Pulmonary artery endothelial cell (primary cell): ENCODE measurements at places on chromosomes 12 and 14.

- DNase-seq: no peak
Measured at GRCh38 chr12:123762715-123763052, 583 bp downstream of the DNAH10 start.

GRCh38 chr14:68307790-68308168 is 485.1 kb downstream of the ZFP36L1 start:
- DNase-seq: no peak

- no peak for DNase-seq
Measured at GRCh38 chr14:69096781-69097475, 56.0 kb downstream of the DCAF5 start.

GRCh38 chr14:55581342-55581771 is 1.4 kb downstream of the KTN1 start:
- DNase-seq: no peak

GRCh38 chr12:45336331-45336730 is 120.4 kb downstream of the ANO6 start:
- DNase-seq: no peak

GRCh38 chr12:123057513-123058265 is 77.2 kb downstream of the ARL6IP4 start:
- no peak for DNase-seq

DNA sequence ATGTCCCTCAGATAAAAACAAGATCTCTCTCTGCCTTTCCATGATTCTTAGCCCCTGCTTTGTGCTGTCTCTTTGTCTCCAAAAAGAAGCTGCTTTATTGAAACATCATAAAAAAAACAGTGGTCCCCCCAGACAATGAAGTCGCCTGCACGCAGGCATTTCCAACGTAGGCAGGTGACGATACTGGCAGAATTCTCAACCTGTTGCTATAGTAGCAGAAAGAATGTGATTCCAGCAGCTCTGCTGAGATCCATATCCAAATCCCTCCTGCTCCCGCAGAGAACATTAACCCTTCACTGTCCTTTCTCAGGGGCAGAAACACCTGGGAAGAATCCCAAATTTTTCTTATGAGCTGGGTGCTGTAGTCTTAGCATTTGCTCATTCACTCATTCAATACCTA is 84.8 kb downstream of the STON2 start:
- no peak for DNase-seq

- DNase-seq: no peak
Measured at GRCh38 chr12:3468329-3468728, 22.7 kb upstream of the PRMT8 start.

DNA sequence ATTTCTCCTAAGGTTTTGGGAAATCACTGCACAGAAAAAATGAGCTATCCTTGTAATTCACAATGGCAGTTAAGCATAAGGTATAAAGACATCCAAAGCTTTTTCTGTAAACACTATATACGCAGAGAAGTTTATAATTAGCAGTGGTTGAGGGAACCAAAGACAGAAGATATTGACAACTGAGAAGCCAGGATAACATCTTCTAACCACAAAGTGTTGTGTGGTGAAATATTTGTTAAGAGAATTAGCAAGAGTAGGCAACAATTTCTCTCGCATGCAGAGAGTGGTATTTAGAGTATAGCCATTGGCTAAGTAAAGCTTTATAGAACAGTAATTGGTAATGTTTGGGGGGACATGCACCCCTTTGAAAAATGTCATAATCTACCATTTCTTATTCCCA is 123.7 kb upstream of the USP15 start:
- no peak for DNase-seq

DNA sequence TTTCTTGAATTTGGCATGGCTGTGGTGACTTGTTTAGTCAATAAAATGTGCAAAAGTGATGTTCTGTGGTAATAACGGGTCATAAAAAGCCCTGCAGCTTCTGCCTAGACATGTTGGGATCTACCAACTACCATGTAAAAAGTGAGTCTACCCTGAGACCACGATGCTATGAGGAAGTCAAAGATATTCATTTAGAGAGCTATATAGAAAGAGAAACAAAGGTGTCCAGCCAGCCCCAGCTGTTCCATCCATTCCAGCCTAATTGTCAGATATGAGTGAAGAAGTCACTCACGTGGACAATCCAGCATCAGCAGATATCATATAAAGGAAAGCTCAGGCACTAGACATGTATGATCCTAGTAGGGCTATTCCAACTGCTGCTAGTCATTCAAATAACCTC is 117.2 kb upstream of the SSTR1 start:
- no peak for DNase-seq

DNA sequence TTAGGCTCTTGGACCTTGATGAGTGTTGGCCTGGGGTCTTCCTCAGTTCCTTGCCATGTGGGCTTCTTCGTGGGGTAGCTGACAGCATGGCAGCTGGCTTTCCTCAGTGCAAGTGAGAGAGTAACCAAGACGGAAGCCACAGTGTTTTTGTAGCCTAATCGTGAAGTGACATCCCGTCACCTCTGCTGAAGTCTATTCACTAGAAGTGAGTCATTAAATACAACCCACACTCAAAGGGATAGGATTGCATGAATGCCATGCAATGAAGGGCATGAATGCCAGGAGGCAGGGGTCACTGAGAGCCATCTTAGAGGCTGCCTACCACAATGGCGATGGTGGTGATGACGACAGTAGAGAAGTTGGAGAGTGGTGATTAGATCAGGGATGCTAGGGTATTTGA is 13.5 kb upstream of the ASIC1 start:
- no peak for DNase-seq

GRCh38 chr14:33851931-33852330 is 98.9 kb downstream of the EGLN3 start:
- DNase-seq: no peak

DNA sequence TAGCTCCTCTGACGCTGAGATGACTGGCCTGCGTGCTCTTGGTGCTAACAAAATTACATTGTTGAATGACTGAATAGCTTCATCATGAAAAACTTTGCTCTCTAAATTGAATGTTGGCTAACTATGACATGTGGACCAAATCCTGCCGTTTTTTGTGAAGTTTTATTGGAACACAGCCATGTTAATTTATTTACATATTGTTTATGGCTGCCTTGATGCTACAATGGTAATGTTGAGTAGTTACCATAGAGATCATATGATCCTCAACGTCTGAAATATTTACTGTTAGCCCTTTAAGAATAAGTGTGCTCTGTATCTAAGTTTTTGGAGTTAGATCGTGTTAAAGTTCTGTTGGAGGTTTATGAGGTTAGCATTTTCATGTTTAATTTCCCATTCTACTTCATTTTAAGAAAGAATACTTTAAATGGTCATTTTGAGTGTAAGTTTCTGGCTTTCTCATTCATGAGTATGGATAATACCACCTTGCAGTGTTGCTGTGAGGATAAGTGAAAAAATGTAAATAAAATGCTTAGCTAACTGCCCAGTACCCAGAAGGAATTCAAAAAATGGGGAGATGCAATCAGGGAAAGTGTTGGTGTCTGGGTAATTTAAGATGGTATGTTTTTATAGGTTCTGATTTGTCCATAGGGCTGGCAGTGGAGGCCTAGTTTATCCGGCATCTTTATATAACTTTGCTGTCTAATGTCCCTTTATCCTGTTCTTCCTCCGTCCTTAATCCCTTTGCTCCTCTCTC is 35.3 kb downstream of the NUBPL start:
- DNase-seq: no peak
